ENCODE measurements at places on chromosomes 11 and 22.

GRCh38 chr11:61963282-61964057 lies 4.0 kb downstream of the FTH1 start:
- no peak for DNase-seq

DNA sequence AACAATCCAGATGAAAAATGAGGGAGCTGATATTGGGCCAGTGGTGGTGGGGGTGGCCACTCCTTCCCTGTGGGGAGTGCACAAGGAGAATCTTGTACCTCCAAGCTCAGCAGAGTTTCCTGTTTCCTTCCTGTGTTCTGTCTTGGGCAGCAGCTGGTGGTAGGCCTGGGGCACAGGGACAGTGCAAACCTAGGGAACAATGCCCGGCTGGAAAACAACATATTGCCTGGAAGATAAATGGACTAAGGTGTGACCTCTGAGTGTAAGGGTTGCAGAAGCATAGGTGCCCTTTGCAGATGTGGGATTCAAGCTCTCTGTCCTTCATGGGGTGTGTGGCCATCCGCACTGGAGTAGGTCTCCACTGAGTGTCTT lies 5.8 kb upstream of the JAM3 start:
- no peak for DNase-seq

- DNase-seq, result no peak
These were observed 1398.9 kb downstream of the BRD1 start for GRCh38 chr22:48428631-48429371.

DNA sequence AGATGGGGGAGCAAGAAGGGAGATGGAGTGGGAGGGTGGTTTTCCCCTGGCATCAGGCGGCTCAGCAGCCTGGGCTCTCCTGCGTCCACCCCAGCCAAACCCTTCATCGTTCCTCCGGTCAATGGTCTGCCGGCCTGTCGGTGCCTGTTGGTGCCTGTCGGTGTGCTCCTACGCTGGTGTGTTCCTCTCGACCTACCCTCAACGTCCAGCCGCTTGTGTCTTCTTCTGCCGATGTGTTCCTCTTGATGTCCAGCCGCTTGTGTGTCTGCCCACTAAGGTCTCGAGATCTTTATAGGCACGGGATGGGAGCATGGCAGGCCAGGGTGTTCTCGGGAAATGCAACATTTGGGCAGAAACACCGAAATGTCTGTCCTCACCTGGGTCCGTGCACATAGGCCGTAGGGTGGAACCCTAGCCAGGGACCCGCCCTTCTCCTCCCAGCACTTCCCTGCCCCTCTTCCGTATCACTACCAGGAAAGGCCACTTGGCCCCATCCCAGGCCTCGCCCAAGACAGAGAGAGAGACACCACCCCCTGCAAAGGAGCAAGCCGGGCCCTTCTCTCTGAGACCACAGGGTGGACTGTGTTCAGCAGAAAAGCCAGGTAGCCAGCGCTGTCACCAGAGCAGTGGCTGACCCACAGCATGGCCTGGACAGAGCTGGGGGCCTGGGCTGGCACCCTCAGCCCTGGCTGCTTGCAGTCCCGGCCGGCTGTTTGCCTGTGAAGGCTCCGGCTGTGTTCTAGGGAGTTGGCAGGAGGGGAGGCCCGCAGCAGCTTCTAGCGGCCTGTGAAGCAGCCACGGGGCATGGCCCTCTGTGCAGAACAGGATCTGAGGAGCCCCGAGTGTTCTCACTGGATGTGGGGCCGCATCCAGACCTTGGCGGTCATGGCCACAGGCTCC lies 61.6 kb upstream of the KCNQ1OT1 start:
- no peak for DNase-seq

DNA sequence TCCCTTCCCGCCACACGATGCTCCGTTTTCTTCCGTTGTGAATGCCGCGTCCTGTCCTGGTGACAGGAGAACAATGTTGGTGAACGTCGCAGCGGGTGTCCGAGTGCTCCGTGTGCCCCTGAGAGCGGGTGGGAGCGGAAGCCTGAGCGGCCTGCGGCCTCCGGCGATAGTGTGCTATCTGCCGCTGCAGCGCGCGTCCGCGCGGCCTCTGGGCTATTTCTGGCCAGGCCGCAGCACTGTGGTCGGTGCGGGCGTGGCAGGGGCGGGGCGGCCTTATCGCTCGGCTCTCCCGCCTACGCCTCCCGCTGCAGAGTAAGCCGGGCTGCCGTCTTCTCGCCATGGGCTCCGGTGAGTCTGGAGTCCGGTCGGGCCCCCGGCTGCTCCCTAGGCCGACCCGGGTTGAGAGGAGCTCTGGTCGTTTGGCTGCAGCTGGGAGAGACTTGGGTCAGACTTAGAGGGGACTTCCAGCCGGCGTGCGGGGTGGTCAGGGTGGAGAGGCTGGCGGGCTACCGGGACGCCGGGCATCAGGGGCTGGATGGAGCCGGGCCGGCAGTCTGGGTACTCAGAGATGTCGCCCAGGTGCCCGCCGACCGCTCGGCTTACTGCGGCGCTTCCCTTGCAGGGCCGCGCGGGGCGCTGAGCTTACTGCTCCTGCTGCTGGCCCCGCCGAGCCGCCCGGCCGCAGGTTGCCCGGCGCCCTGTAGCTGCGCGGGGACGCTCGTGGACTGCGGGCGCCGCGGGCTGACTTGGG lies at the start of gene GP1BB:
Gene GP1BB (plus strand): TSS at position 308 of the 751 bp plus-strand sequence. CDS start 31 bp downstream, at position 339.
- no peak for DNase-seq

- peak; percentile 16 for DNase-seq
These were observed 116.9 kb upstream of the SNX19 start for GRCh38 chr11:131033151-131033651.

DNA sequence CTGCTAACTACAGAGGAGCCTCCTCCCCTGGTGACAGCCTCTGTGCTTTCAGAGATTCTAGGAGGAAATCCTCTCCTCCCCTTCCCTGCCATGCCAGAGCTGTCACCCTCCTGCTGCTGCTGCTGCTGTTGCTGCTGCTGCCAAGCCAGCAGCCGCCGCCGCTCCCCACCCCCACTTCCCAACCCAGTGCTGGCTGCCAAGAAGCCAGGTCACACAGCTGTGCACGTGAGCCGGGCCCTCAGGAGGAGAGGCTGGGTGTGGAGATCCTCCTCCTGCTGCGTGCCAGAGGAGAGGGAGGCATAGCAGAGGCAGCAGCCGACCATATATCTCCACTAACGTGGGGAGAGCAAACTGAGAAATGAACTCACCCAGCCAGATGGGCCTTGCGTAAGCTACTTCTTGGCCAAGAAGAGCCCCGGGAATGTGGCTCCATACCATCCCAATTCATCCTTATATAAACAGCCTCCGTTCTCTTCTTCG lies 12.4 kb downstream of the CRY2 start:
- peak; percentile 77 for DNase-seq

- no peak for DNase-seq
These were observed 195.1 kb upstream of the PLET1 start for GRCh38 chr11:112455791-112456190.

GRCh38 chr11:116701297-116701801 lies 71.4 kb downstream of the BUD13 start:
- DNase-seq, result no peak

GRCh38 chr11:70445605-70446004 lies 47.3 kb downstream of the CTTN start:
- DNase-seq, result no peak

DNA sequence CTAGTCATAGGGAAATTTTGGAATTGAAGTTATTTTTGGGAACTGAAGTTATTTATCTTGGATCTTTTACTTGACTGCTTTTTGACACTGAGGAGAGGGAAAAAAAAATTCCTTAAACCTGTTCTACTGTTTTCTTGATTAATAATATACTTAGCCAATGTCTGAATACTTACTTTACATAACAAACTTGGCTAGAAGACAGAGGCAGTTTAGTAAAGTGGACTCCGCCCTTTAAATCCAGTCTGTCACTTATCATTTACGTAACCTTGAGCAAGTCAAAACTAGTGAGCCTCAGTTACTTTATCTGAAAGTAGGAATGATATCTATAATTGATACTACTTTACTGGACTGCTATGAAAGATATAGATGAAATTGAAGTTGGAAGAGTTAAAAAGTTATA lies 19.5 kb downstream of the CTSC start:
- DNase-seq, result no peak

- DNase-seq, result no peak
These were observed 179.2 kb upstream of the ARHGAP20 start for GRCh38 chr11:110891411-110891810.

DNA sequence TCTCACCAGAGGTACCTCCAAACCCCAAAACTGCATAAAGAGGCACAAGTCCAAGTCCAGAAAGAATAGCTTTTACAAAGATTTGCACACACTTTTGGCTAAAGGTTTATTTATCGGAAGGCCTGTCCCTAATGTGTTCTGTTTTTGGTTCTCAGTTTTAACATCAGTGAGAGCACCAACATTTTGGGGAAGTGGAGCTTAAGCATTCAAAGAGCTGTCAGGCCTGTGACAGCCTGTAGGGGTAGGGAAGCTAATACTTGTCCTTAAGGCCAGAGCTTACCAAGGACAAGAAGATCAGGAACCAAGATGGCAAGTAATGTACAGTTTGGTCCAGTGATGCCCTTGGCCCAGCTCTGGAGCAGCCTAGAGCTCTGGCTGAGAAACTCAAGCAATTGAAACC lies 38.9 kb upstream of the SCUBE2 start:
- no peak for DNase-seq

DNA sequence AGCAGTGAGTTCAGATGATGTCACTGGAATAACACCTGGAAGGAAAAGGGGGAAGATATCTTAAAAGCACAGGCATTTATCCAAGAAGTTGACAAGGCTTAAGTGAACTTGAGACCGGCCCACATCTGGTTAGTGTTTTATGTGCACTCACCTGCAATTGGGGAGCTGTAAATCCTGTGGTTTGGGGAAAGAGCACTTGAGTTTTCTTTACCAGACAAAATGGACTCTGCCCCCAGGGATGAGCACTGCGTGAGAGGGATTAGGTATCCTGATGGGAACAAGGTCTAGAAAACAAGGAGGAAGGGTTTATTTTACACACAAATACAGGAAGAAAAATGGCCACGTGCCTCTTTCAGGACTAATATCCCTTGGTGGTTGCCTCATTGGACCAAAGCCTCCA lies 15.2 kb downstream of the E2F8 start:
- DNase-seq, result no peak

DNA sequence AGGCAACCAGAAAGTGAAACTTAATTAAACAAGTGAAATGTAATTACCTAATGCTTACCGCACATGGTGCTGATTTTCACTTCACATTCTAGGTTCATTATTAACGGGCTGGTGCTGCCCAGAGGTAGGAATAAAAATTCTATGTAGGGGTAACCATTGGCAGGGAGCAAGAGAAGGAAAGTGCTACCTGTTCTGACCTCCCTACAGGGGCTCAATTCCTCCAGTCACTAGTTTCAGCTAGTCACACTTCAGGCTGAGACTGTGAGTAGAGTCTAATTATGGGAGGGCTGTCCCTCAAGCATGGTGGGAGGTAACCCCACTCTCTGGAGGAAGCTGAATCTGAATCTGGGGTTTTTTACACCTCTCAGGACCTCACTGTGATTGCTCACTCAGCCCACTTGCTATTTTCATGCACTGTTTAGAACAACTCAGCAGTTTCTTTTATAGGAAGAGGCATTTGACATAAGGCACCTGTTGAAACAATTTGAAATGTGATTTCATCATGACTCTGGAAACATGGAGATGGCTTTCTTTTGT lies 75.4 kb downstream of the MAML2 start:
- no peak for DNase-seq

- no peak for DNase-seq
These were observed 81.3 kb downstream of the KIRREL3 start for GRCh38 chr11:126919147-126919823.

GRCh38 chr22:29078869-29079207 lies 6.0 kb downstream of the KREMEN1 start:
- DNase-seq, result no peak

DNA sequence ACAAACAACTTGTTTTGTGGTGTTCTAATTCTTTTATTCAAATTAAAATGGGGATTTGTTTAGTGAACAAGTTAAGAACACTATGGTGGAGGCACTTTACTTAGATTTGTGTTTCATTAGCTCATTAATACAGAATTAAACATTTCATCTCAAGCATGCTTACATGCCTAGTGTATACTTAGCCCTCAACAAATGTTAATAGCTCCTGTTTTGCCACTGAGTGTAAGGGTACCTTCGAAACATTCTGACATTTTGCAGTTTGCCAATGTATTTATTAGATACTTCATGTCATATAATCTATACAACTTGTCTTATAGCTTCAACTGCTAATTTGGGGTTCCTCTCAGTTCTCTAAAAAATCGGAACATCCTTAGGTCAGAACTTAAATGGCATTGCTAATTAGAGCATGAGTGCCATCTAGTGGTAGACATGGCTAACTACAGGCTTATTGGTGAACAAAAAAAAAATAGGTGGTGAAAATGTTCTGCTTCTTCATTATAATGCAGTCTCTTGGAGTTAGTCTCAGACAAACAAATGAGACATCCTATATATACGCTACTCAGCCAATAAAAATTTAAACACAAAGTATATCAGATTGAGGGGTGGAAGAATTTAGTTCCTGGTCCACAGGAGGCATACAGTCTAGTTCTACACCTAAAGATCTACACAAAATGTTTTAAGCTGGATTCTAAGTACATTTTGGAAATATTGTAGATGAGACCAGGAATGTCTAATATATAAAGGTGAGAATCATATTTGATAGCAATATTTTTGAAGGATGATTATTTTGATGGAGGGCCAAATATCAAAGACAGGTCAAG lies 4.9 kb upstream of the CNTN5 start:
- DNase-seq, result no peak

DNA sequence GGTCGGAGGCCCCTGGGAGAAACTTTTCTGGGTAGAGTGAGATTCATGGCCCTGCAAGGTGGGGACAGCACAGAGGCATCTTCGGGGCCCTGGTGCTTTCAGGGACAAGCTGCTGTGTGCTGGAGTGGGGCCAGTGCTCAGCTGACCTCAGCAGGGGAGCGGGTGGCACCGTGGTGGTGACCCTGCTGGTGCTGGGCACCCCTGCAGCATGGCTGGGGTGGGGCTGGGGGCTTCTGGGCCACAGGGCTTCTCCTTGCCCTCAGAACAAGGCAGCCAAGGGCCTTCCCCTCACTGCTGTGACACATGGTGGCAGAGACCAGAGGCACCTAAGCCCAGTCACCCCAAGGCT lies 24.9 kb upstream of the GNB1L start:
- no peak for DNase-seq

DNA sequence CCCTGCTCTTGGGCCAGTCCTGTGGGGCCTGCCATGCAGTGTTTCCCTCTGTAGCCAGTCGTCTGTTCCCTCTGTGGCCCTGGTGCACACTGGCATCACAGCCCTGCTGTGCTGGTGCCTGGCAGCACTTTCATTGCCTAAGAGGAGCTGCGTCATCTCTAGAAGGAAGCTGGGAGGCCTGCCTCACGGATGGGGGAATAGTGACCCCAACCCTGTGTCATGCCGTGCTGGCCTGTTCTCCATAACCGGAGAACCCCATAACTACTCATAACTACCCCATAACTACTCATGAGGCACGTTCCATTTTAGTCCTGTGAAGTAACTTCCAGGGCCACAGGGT lies 14.0 kb downstream of the RAB36 start:
- DNase-seq, result no peak
